ENCODE measurements at places on chromosomes 5 and 9.

DNA sequence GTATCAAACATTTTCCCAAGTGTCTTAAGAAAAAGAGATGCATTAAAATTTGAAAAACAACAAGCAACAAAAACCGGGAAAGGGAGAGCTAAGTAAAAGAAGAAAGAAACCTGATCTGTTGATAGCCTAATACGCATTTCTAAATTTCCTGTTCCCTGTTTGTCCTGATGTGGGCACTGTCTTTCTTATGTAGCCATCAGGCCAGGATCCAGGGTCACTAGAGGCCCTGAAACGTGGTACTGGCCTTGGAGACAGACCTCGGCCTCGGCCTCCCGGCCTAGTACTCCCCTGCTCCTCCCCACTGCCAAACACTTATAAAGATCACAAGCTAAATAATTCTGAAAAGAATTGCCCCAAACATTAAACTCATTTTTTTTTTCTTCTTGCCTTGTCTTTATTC is 547.2 kb downstream of the IRX1 start:
- no peak for DNase-seq

- no peak for DNase-seq
These were observed 102.9 kb downstream of the MARCHF11 start for GRCh38 chr5:16076657-16077056.

- no peak for DNase-seq
These were observed 532.0 kb upstream of the GRAMD2B start for GRCh38 chr5:125891061-125891725.

DNA sequence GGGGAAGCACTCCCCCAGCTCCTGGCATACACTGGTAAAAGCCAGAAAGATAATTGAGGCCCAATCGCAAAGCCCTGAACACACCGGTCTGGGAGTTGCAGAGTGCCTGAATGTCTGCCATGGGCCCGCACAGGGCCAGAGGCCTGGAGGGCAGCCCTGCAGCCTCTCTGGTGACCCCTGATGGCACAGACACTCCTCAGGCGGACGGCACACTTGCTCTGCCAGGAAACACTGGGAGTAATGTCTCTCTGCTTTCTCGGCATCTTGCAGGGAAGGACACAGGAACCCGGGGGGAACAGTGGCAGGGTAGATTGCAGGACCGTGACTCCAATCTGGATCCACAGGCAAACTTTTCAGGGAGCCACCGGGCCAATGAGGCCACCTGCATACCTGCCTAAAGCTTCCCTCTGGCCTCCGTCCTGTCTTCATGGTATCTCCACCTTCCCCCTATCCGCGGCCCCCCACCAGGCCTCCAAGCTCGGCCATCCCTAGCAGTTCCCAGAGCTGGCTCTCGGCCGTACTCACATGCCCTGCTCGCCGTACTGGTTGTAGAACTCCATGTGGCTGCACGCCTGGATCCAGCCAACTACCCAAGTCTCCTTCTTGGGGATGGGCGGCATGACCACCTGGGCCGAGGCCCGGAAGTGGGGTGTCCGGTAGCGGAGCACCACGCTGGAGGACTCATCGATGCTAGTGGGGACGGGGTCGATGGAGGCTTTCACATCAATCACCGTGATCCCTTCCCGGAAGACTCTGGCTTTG is 797 bp downstream of the FAM78A start:
- DNase-seq: no peak

- no peak for DNase-seq
These were observed 559.0 kb upstream of the DAP start for GRCh38 chr5:11319836-11320580.

- no peak for DNase-seq
These were observed 60.9 kb upstream of the IL17B start for GRCh38 chr5:149439899-149440542.

- DNase-seq: no peak
These were observed 185.7 kb downstream of the NR3C1 start for GRCh38 chr5:143217804-143218160.

DNA sequence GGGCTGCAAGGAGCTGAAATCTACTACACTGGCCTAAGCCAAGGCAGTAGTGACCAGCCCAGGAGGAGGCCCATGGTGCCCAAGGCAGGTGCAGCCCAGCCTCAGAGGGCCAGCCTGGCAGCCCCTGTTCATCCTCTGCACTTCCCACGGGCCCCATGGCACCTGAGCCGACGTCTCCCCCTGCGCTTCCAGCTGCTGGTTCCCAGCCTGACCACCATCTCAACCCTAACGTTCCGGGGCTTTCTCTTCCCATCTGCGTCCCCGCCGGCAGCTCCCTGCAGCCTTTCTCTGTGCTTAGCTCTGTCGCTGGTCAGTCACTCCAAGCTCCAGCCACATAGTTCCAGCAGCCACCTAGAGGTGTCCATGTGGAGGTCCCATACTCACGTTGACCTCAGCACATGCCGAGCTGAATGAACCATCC is 105.5 kb upstream of the LMX1B start:
- no peak for DNase-seq

DNA sequence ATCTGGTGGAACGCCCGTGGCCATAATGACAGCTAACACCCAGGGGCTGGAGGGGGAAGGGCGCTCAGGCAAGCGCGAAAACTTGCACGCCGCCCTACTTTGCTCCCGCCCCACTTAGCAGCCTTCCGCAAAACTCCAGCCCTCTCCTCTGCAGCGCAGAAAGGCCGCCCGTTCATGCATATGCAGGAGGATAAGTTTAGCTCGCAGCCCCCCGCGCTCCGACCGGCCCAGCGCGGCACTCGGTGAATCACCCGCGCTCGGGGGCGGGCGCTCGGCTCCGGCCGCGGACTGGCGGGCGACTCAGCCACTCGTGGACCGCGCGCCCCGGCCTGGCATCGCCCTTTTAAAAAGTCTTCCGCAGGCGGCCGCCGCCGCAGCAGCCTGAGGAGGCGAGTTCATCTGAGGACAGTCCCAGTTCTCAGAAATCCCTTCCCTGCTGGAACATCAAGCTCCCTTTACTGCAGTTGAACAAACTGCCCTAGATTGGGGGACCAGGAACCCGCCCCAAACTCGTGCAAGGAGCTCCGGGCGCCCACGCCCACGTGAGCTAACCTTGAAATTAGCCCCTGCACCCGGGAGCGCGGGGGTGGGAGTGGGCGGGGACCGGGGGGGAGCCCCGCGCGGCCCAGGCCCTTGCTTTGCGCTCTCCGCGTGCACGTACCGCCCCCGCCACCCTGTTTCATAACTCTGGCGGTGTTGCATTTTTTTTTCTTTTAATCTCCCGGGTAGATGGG is 4.5 kb upstream of the KLF9 start:
- DNase-seq: no peak

- DNase-seq: no peak
These were observed 195.0 kb downstream of the ADAMTSL1 start for GRCh38 chr9:18668944-18669343.

GRCh38 chr5:62268234-62268633 is 37.8 kb upstream of the KIF2A start:
- no peak for DNase-seq

GRCh38 chr5:61735995-61736394 is 403.9 kb downstream of the ZSWIM6 start:
- DNase-seq: no peak

- DNase-seq: no peak
These were observed 6.2 kb downstream of the NR6A1 start for GRCh38 chr9:124764774-124765438.

DNA sequence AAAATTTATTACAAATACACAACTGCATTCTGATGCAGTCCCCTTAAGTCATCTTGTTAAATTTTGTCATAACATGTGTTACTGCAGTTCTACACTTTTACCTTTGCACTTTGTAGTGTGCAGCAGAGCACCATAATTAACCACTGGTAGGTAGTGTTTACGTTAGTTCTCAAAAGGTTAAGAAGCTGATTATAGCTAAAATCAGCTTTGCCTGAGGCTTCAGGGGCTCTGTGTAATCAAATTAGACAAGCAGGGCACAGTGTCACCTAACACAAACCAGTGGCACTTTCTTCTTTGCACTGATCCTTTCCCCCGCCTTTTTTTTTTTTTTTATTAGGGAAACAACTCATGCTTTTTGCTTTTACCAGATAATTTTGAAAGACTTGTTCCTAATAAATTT is 26.1 kb downstream of the POU5F2 start:
- no peak for DNase-seq

DNA sequence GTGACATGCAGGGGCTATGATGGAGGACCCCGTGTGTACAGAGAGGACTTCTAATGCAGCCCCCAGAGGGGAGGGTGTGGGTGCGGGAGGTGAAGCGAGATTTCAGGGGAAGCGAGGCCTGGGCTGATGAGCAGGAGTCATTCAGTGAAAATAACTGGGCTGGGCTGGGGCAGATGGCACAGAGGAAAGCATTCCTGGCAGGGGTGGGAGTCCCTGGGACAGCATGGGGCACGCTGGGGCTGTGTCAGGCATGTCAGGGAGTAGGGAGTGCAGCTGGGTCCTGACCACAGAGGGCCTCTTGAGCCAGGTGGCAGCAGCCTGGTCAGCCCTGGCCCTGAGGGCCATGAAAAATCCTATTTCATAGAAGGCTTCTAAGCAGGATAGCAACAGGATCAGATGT is 36.6 kb downstream of the COL15A1 start:
- DNase-seq: no peak

DNA sequence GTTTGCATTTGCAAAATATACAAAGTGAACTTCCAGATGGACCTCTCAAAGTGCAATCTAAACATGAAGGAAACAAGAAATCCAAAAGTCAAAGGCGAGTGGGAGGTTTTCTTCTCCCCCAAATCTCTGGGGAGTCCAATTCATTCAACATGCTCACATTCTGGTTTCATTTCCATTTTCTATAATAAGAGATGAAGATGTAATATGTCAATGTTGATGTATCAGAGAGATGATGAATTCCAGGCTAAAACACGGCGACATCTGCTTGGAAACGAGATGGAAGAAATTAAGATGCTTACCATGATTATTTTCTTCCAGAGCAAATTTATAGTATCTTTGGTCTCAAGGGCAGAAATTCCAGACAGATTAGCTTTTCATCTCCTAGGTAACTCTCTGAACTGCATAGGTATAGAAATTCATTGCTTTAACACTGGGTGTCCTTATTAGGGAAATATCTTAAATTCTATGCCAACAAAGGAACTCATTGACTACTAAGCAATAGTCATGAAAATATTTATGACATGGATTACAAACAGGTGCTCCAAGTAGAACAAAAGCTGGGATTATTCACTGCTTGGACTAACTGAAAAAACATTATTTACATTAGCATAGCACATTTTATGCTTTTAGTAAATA is 287.9 kb downstream of the SEC61B start:
- DNase-seq: no peak

DNA sequence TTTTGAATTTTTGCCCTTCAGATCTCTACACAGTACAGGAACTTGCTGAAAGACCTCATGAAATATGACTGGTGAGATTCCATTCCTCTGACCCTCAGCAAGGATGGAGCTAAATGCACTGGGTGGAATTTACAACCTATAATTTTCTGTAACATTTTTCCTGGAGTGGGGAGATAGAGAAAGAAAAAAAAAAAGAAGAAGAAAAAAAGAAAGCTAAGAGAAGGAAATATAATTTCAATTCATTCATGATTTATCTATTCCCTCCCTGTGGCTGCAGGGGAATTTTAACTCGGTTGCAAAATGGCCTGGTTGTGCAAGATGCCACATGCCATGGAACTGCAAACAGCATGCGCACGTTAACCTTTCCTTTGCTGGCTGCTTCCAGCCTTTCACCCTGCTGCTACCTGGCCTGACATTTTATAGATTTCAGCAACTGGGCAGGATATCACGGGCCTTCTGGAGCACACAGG is 155.4 kb downstream of the FSTL4 start:
- no peak for DNase-seq

- no peak for DNase-seq
These were observed 3.5 kb upstream of the EXOSC3 start for GRCh38 chr9:37788332-37788731.

GRCh38 chr5:81359108-81359507 is 34.8 kb downstream of the ACOT12 start:
- DNase-seq: no peak

- no peak for DNase-seq
These were observed 38.5 kb downstream of the VPS13A start for GRCh38 chr9:77215874-77216273.

DNA sequence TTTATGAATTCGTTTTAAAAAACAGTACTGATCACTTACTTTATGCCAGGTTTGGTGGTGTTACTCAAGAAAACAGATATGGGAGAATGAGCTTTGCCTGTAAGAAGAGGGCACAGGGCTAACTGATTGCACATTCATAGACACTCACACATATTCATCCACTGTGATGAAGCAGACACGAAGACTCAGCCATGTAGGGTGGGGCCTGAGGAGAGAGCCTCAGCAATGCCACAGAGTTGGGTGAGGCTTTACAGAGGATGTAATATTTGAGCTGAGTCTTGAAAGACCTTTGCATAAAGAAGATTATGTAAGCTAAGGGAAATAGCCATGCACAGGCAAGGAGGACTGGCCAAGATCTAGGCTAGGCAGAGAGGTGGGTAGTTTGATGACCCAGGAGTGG is 472.8 kb downstream of the PSAT1 start:
- no peak for DNase-seq

GRCh38 chr9:105901514-105902109 is 207.3 kb downstream of the TMEM38B start:
- no peak for DNase-seq

Measured in T-helper 17 cell (primary cell).